RKO (cell line): ENCODE measurements at places on chromosomes 4 and X.

- no peak for DNase-seq
Measured at GRCh38 chrX:75784680-75785491, at the start of gene MAGEE2. MAGEE2 (minus strand) TSS chrX:75785254; CDS start chrX:75785051, 203 bp downstream.

DNA sequence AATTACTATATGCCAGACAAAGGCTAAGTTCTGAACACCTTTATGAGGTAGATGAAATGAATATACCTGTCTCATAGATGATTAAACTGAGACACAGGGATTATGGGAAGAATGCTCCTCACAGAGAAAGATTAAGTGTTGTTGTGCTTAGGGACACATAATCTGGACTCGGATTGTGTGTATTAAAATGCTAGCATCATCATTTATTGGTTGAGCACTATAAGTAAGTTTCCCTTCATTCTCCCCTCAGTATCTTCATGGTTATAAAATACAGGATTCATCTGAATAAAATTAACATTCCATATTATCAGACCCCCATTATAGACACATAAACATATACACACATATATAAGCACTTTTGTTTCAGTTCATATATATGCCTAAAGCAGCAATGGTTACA lies 463.5 kb downstream of the PPP4R3C start:
- no peak for DNase-seq

DNA sequence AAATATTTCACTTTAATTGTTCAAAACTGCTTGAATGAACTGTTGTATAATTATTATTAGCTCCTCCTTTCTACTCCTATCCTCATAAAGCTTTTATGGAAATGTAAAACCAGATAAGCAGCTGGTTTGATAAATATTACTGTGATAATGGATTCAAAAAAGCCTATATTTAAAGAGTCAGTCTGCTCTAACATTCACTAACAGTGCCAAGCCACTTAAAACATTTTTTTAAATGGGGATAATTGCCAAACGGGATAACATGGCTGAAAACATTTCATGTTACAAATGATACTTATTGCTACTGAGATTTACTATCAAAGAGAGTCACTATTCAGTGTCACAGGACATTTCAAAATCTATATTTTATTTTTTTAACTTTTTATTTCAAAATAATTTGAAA lies 17.4 kb downstream of the ARHGAP24 start:
- DNase-seq, result no peak

GRCh38 chr4:3352505-3352904 lies 59.7 kb downstream of the RGS12 start:
- no peak for DNase-seq

GRCh38 chr4:122100508-122100907 lies 51.6 kb upstream of the BLTP1 start:
- DNase-seq, result no peak

DNA sequence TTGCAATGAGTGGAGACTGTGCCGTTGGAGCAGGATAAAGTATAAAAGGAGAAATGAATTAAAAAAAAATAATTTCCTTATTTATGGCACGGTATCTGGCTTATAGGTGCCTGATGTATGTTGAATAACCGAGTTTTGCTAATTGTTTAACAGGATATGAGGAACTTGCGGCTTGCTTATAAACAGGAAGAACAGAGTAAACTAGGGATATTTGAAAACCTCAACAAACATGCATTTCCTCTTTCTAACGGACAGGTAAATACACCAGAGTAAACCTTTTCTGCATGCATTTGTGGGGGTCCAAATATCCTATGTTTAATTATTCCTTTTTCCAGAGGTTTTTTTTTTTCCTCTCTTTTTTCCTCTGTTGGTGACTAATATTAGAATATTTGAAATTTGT lies 36.8 kb downstream of the MTMR1 start:
- no peak for DNase-seq

DNA sequence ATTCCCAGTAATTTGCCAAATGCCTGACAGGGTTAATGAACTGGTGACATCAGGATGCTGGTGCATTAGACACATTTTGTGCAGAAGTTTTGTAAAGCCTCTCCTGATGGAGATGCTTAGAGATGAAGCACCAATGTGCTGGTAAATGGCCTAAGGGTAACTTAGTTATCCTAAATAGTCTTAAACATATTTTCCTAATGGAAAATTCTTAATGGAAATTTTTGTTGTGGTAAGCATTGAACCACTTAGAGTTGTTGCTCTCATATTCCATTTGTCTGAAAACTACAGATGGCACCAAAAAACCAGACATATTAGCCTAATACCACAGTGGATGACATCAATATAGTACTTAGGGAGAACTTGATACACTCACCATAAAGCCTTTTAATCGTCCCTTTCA lies 154.5 kb upstream of the ANK2 start:
- DNase-seq, result no peak

DNA sequence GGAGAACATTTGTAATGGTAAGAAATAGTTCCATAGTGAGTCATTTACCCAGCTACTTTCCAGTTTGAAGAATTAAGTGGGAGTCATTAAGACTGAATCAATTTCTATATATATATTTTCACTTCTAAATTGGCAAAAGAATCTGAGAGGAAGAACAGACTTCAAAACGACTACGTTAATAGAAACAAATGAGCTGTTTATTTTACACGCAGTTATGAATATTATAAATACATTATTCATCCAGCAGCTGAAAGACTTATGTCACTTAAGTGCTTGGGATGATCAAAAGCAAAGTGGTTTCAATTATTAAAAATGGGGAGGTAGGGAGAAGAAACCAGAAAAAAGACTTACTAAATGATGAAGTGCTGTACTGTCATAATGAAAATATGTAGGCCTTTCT lies 260.5 kb upstream of the DDX53 start:
- DNase-seq, result no peak

DNA sequence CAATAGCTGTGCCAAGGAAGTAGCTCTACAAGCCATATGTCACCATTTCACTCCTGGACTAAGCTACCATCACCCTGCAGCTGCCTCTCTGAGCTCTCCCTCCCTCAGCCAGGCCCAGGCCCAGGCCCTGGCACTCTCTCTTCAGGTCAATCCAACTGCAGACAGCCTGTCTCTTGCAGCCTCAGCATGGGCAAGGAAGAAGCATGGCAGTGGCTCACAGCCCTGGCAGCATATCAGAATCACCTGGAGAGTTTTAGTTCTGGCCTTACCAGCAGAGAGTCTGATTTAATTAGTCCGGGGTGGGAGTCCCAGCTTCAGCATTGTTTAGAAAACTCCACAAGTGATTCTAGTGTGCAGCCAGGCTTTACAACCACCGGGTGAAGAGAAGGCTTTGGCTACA lies 31.5 kb downstream of the NALF2 start:
- DNase-seq, result no peak

GRCh38 chr4:16694173-16694883 lies 204.1 kb downstream of the LDB2 start:
- DNase-seq, result no peak

DNA sequence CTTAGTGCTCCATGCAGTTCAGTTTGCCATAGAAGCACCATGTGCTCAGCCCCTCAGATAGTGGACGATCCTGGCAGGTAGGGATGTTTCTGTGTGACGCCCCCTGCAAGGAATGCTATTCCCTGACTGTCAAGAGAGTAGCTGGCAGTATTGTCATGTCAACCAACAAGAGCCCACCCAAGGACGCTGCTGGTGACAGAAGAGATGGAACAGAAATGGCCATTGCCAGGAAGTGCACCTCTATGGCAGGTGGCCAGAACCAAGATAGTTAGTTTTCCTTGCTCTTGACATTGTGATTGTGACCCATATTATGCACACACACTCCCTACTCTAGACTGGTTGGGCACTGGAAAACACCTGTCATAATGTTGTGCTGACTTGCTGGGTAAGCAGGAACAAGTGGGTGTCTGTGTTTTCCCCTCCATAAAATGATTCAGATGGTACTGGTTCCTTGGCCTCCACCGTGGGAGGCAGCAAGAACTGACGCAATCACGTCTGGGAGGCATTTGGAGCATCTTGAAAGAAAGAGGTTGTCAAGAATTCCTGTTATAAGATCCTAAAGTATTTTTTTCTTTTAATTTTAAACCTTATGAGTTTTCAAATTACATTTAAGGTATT lies 507.9 kb downstream of the MID1IP1 start:
- DNase-seq, result no peak

DNA sequence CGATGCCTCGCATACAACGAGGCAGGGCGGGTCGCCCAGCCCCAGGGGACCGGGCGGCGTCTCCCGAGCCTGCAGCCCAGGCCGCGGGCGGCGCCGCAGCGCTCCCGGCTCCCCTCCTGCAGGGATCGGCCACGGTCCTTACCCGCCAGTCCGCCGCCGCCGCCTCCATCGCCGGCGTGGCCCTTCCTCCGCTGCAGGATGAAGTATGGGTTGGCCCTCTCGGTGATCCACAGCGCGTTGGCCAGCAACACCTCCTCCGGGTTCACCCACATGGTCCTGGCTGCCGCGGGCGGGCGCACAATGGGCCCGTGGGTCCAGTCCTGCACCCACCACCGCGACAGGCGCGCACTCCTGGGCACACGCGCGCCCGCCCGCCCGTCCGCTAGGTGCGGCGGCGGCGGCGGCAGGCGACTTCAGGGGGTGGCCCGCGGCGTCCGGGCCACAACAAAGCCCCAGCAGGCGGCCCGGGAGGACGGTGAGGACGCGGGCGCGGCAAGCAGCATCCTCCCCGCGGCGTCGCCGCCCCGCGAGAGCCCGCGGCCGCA lies 339 bp downstream of the TBC1D9 start:
- no peak for DNase-seq

DNA sequence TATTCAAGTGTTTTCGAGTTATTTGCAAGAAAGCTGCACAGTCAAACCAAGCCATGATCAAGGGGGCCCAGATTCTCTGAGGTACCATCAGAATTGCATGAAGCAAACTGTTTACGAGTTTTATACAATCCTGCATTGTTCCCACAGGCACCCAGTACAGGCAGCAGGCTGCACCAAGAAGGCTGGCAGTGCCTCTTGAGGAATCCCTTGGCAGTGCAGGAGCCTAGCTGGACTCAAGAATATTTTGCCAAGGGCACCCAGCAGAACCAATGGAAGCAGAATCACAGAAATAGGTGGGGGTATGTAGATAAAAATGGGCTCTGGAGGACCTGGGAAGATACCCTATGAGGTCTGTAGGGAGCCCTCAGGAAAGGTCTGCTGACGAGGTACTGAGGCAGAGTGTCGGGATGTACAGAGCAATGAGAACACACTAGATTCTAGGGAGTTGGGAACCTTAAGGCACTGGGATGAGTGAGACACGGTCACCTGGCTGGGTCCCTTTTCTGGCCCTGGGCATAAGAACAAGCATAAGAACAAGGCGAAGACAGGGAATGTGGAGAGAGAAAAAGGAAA lies 2.5 kb upstream of the PLP1 start:
- DNase-seq, result peak; percentile 16

DNA sequence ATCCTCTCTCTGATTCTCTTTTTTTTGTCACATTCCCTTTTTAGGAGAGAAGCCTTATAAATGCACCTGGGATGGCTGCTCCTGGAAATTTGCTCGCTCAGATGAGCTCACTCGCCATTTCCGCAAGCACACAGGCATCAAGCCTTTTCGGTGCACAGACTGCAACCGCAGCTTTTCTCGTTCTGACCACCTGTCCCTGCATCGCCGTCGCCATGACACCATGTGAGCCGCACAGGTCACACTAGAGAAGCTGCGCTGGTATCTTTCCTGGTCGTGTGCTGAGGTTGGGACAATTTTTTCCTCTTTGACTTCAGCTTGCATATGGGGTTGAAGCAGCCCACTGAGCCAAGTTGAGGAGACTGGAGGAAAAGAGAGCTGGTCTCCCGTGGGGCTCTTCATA lies 52.1 kb downstream of the KLF8 start:
- DNase-seq, result no peak

GRCh38 chr4:169675825-169676224 lies 55.4 kb downstream of the CLCN3 start:
- no peak for DNase-seq

- peak; percentile 16 for DNase-seq
Measured at GRCh38 chr4:118997601-118998000, 108.9 kb downstream of the SYNPO2 start.

GRCh38 chr4:6561173-6561516 lies 13.8 kb upstream of the MAN2B2 start:
- DNase-seq, result no peak

- no peak for DNase-seq
Measured at GRCh38 chr4:749698-750666, 44.4 kb downstream of the PCGF3 start.

DNA sequence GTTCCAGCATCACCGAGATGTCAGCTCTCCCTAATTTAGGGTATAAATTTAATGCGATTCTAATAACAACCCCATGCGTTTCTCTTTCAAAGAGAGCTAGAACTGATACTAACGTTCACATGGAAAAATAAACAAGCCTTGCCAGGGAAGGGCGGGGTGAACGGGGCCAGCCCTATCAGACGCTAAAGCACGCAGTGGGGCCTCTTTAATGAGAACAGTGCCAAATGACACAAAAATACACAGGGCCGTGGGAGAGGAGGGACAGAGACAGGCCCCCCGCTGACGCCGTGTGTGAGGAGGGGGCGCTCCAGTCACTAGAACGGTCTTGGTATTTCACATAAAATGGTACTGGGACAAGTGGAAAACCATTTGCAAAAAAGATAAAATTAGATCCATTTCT lies 21.3 kb upstream of the ADRA2C start:
- DNase-seq, result no peak

- no peak for DNase-seq
Measured at GRCh38 chrX:30349946-30350345, 40.8 kb upstream of the NR0B1 start.

- peak; percentile 78 for DNase-seq
Measured at GRCh38 chrX:1086444-1087409, 125.7 kb downstream of the CRLF2 start.

DNA sequence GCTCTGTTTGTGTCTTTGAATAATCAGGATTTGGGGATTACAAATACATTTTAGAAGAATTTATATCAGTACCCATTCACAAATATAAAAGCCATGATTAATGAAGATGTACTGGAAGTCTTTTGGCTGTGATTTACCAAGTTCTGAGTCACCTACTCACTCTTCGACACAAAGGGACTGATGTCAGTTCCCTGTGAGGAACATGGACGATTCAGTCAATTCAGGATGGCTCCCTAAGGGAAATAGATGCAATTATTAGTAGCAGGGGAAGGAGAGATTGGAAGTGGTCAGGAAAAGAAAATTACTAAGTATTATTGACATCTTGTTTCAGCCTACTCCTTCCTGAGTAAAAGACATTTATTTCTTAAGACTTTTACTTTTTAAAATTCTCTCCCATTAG lies 550.7 kb upstream of the SLIT2 start:
- DNase-seq, result no peak

- no peak for DNase-seq
Measured at GRCh38 chr4:21778702-21779101, 169.9 kb downstream of the KCNIP4 start.

DNA sequence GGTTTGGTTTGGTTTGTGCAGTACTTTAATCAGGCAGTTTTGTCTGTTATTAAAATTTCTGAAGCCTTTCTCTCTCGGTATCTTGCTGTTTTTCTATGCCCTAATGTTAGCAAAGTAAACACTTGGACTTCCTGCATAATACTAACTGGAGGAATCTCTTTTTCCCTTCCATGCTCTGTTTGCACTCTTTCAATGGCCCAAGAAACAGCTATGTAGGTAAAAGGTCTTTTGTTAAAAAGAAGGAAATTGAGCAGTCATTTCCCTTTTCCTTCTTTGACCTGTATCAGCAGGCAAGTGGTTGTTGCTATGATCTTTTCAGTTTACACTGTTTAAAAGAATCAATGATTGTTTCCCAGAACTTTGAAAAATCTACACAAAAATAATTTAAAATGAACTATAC lies 82.7 kb downstream of the CCSER1 start:
- DNase-seq, result no peak

GRCh38 chrX:12162420-12162819 lies 24.1 kb downstream of the FRMPD4 start:
- DNase-seq, result no peak
